Esophagus muscularis mucosa (tissue), 4 donors: ENCODE measurements at places on chromosomes 1 and 21. TPM values are rescaled to one million over a fixed set of nuclear protein-coding genes. Genes with fewer than 3 reads are reported as not detected.

DNA sequence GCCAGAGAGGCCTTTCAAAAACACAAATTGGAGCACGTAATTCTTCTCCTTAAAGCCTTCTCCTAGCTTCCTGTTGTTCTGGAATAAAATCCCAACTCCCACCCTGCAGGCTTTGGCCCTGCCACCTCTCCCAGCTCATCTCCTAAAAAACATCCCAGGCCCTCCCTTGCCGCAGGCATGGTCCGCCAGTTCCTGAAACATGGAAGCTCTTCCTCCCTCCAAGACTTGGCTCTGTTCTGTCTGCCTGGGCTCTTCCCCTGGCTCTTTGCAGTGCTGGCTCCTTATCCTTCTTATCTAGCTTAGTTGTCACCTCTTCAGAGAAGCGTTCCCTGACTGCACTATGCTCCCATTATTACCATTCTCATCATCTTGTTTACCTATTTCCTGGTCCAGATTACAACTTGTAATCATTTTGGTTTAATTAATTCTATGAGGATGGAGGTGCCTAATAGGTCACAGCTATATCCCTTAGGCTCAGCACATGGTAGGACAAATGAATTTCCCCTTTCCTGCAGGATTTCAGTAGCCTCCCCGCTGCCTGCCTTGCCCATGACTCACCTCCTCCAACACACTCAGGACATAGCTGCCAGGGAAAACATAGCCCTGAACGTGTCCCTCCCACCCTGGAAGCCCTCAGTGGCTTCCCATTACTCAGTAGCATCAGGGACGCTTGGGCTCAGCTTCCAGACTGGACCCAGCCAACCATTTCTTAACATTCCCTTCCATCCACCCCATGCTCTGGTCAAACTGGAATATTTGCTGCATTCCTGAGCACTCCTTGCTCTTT is 15.7 kb upstream of the IGSF21 start:
- no peak for DNase-seq

DNA sequence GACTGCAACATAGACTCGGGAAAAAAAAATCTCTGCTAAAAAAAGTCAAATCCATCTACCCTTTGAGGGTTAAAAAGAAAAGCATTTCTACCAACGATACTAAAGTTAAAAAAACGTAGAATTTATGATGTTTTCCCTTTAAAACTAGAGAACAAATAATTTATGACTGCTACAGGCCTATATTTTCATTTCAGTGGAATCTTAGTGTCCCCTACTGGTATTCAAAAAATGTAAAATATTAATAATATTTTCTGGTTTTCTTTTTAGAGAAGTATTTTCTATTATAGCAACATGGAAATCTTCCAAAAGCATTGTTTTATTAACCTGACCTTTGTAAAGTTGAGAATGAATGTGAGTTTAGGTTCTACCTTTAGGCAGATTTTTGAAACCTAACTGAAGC is 1582.2 kb downstream of the MRPL39 start:
- no peak for DNase-seq

DNA sequence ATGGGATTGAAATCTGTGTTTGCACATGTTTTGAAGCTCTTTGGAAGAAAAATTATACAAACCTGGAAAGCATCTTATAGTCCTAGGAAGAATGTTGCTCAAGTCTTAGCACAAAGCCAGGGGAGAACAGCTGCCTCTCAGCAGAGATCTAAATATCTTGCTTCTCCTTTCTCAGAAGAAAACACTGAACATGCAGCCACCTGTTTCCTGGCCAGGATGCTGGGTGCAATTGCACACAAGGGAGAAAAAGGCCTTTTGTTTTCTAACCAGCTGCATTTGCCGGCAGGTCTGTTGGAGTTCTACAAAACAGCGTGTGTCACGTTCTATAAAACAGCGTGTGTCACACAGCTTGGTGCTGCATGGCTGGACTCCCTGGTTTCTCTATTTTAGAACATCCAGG is 259.6 kb upstream of the PLD5 start:
- DNase-seq: no peak

DNA sequence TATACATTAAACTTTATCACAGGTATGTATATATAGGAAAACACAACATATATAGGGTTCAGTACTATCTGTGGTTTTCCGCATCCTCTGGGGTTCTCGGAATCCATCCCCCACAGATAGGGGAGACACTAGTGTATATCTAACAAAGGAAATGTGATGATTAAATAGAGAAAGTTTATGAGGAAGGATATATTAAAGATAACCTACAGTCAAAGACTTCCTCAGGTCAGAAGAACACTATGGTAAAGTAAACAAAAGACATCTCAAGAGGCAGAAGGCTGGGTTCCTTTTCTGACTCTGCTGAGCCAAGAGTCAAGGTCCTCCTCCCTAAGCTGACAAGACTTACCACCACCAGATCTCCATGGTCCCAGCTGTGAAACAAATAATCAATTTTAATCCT is 12.1 kb downstream of the USP24 start:
- DNase-seq: no peak

GRCh38 chr21:25831300-25831960 is 96.7 kb downstream of the GABPA start:
- DNase-seq: no peak

The NPPB gene
- total RNA-seq: not detected

DNA sequence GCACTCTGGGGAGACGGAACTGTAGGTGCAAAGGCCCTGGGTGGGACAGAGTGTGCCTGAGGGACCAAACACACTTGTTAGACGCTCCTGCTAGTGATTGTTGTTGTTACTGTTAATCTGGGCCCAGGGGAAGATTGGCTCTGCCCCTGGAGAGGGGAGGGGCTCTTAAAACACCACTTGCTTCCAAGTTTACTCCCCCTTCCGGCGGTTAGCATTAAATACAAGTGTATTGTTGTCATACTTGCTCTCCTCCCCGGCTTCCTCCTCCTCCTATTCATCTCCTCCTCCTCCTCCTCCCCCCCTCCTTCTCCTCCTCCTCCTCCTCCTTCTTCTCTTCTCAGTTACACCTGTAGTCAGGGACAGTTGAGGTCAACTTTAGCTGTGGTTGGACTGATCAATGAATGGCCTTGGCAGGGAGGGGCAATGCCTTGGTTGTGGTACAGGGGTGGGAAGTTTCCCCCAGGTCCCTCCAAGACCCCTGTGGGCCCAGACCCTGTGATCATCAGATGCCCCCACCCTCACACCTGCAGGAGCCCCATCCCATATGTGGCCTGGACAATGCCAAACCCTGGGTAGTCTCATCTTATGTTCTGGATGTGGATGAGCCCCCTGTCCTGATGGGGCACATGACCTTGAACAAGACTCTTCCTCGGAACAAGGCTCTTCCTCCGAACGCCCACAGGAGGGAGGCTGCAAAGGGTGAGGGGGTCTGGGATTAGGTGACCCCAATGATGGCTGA is 217.3 kb downstream of the PTPRU start:
- no peak for DNase-seq

DNA sequence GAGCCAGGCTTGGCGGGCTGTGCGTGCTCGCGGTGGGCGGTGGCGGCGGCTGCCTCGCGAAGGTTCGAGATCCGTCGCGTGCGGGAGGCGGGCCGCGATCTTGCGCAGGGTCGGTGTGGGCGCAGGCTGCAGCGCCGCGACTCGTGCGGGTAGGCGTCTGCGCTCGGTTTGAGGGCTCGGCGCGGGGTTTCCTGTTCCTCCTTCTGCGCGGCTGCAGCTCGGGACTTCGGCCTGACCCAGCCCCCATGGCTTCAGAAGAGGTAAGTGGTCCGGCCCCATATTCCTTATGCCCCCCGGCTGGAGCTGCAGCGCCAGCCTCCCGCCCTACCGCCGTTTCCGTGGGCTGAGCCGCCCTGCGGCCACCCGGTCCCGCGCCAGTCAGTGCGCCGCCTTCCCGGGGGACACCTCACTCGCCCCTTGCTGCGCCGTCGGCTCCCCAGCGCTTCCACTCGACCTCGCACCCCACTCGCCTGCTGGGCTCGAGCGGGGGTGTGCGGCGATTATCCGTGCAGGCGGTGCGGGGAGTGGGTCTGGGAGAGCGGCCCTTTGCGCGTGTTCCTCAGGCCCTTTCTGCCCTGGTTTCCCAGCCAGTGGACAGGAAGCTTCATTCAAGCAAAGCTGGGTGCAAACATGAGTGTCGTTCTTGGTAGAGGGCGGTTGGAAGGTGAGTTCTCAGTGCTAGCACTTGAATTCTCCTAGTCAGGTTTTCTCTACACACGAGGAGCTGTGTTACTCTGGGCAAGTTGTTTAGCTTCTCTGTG is at the start of gene CACYBP:
CACYBP (plus strand) TSS at position 12 of the 761 bp plus-strand sequence; CDS start at position 246, 234 bp downstream.
- peak; percentile 92 for DNase-seq

DNA sequence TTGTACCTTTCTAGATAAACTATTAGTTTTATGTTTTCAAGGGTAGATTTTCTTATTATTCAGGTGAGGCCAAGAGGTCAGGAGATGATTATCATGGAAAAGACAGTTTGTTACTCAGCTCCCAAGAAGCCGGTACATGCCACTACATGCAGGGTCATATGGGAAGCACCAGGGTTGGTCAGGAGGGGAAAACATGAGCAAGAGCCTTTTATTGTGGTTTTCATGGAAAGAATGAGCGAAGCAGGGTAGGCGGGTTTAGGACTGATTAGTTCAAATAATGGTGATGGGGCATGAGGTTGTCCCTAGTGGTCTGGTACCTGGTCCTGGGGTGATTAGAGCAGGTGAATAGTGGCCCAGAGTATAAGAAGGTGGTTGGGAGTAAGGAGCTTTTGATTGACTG is 189.9 kb downstream of the APP start:
- DNase-seq: no peak

DNA sequence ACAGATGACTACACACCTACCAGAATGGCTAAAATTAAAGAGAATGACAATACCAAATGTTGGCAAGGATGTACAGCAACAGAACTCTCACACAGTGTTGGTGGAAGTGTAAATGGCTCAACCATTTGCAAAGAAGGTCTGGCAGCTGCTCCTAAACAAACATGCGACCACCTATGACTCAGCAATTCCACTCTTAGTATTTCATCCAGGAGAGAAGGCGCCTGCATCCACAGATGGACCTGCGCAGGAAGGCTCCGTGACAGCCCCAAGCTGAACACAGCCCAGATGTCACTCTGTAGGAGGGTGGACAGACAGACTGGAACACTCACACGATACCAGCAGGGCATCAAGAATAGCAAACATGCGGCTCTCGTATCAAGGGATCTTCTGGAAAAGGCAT is 6.7 kb downstream of the PTTG1IP start:
- no peak for DNase-seq

The KCNQ4 gene
- total RNA-seq: 22.0 TPM

GRCh38 chr1:9850442-9851162 is 26.8 kb upstream of the CLSTN1 start:
- no peak for DNase-seq

- DNase-seq: no peak
These were observed 38.7 kb downstream of the CFH start for GRCh38 chr1:196690582-196690981.

DNA sequence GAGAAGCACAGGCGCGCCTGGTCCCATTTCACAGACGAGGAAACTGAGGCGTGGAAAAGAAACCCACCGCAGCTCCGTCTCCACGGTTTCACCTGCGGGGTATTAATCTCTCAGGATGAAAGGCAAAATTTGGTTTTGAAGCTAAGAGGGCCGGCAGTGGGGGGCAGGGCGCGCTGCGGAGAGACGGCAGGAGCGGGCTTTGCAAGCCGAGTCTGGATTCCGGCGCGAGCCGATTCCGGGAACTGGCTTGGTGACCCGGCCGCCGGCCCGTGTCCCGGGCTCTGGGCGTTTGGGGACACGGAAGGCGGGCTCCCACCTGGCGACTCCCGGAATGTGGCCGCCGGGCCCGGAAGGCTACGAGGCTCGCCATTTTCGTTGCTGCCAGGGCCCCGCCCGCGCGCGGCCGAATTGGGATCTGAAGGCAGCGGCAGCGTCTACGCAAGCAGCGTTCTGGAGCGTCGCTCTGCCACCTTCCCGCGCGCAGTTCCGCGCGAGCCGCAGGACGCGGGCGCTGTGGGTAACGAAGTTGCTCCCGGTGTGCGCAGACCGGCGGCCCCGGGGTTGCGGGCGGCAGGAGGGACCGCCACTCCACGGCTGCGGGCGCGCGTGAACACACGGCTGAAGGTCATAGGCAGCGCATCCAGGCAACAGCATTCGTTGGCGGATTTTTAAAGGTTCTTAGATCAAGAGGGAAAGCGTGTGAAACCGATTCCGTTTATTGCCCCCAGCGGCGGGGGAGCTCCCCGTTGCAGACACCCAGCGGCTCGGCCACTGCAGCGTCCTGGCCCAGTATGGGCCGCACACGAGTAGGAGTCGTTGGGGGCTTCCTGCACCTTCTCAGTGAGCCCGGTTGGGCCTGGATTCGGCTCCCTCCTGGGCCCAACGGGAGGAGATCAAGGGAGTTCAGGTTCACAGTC is 5.4 kb upstream of the PRDM16 start:
- DNase-seq: no peak

The CCDC17 gene
- 0.83 TPM for total RNA-seq

The CHI3L2 gene
- total RNA-seq: 1.7 TPM

DNA sequence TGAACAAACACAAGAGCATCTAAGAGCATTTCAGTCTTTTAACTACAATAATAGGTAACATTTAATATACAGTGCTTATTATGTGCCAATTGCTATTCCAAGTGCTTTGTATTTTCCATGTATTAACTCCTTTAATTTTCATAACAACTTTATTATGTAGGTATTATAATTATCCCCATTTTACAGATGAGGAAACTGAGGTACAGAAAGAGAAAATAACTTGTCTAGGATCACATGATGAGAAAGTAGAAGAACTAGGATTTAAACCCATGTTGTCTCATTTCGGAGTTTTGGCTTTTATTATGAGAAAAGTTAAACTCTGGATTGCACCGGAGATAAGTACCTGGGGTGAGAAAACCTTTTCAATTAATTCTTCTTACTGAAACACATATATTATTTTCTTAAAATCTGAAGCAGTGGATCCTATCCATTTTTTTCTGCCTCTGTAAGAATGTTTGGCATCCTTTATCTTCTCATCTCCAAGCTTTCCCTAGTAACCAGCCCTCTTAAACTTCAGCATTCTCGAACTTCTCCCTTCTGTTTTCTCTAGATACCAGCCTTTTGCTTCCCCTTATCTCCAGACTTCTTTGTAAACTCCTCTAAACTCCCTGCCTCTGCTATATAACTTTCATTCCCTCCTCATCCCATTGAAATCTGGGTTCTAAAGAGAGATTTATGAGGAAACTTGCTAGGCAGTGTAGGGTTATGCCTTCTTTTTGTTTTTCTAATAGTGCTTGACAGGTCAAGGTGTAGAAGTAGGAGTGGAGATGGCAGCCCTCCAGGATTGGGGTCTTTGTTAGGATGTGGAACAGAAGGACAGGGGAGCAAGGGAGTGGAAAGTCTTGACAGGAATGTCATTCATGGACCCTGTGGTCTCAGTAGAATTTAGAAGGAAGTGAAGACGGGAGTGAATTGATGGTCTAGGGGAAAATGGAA is 28.3 kb downstream of the POU2F1 start:
- DNase-seq: no peak

GRCh38 chr21:32520875-32521735 is 64.2 kb downstream of the TCP10L start:
- DNase-seq: peak; percentile 94

The PGLYRP3 gene
- not detected for total RNA-seq

The CBS gene
- total RNA-seq: 9.1 TPM

The ADORA1 gene
- total RNA-seq: 1.1 TPM

The ACOT11 gene
- total RNA-seq: 16.8 TPM

The GUCA2A gene
- not detected for total RNA-seq

GRCh38 chr1:92186081-92186480 is 31.6 kb upstream of the C1orf146 start:
- DNase-seq: no peak

The ASCL5 gene
- total RNA-seq: not detected

The NPR1 gene
- total RNA-seq: 52.4 TPM

The RGS2 gene
- 337 TPM for total RNA-seq

The FCRL1 gene
- total RNA-seq: not detected
